ENCODE measurements at places on chromosomes 13 and 19.

DNA sequence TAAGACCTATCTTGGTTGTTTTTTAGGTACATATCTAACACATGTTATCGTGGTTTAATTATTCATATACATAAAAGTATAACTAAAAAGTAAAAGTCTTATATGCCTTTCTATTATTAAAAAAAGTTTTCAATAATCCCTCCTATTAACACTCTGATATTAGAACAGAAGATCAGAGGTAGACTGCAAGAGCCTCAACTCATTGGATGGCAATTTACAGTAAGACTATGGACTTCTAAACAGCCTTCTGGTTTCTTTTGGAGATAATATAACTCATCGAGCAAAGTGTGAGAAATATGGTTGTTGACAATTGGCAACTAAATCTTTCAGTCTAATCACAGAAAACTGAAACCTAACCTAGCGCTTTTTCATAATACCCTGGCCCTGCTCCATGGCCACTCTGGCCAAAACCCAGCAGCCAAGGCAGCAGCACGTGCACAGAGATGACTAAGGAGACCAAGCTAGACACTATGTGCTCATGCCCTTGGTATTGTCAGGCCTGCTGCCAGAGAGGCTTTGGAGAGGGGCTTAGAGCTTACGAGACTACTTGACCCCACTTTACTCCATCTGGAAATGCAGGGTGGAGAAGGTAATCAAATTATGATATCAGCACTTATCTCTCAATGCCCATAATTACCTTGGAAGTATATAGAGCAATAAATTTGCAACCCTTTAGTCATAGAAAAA, 40.6 kb upstream of the EEF1AKMT1 start:
- peak; percentile 91 for DNase-seq

GRCh38 chr19:17725422-17726078, 6.3 kb downstream of the MAP1S start:
- DNase-seq: no peak

- DNase-seq: no peak
These were observed 70.4 kb downstream of the TSHZ3 start for GRCh38 chr19:31278555-31279435.

GRCh38 chr19:45782820-45783785, 813 bp upstream of the DMPK start:
- DNase-seq: no peak

- DNase-seq: no peak
These were observed 5.8 kb downstream of the DOCK9 start for GRCh38 chr13:98972059-98972458.

GRCh38 chr13:35993686-35994085, 137.5 kb downstream of the DCLK1 start:
- DNase-seq: no peak

- DNase-seq: no peak
These were observed at the start of gene IL11 for GRCh38 chr19:55370305-55370988. Gene IL11, minus strand, starts transcription at chr19:55370463. Its CDS starts 153 bp downstream, at chr19:55370310.

DNA sequence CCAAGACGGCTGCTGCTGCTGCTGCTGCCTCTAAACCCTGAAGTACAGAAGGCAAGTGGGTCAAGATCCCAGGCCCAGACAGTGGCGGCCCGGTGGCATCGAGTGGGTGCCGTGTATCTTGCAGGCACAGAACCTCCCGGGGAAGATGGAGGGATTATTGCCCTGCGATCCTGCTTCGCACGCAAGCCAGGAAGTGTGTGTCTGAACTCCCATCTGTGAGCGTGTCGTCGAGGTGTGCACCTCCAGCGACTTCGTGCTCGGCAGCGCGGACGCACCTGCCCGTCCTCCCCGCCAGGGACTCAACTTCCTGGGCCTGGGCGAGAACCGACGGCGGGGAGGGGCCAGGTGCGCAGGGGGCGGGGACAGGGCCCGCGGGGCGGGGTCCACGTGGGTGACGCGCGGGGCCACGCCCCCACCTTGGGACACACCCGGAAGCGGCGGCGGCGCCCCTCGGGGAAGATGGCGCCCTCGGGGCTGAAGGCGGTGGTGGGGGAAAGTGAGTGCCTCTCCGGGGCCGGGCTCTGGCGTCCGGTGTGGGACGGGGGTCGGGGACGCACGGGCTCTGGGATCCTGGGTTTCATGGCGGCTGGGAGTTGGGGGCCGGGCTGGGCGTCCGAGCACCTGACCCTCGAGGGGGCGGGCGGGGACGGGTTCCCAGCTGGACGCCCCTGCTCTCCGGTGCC, at the start of gene STXBP2:
Gene STXBP2, plus strand, starts transcription at position 420 of the 683 bp plus-strand sequence. Its CDS starts 40 bp downstream, at position 460.
- no peak for DNase-seq

GRCh38 chr19:55305491-55305890, 19.6 kb downstream of the TMEM150B start:
- DNase-seq: no peak

- no peak for DNase-seq
These were observed 341.8 kb downstream of the FGF9 start for GRCh38 chr13:22012686-22013085.

DNA sequence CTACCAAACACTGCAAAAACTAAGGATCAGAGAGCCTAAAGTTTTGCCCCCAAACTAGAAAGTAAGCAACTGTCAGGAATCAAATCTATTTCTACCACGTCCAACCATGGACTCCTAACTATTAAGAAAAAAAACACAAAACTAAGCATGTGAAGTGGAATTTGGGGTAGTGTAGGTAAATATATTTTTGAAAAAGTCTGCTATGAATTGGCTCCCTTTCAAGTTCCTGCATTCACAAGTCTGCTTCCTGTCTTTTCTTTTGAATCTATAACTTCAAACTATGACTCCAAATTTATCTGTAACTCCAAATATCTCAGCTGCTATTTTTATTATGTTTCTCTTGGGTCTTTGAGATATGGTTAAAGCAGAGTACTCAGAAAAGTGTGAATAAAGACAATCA, 47.0 kb downstream of the PCDH9 start:
- no peak for DNase-seq

DNA sequence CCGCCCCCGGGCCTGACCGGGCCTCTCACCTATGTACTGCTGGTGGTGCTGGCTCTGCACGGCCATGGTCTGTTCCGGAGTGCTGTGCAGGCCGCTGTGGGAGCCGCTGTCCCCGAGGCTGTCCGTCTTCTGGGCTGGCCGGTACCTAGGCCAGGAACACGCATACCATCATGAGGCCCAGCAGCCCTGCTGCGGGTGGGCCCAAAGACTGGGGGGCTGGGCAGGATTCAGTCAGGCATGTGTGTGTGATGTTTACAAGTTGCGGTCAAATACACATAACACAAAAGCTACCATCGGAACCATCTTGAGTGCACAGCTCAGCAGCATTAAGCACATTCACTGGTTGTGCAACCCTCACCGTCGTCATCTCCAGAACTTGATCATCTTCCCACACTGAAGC, 32.2 kb upstream of the RANBP3 start:
- DNase-seq: no peak

DNA sequence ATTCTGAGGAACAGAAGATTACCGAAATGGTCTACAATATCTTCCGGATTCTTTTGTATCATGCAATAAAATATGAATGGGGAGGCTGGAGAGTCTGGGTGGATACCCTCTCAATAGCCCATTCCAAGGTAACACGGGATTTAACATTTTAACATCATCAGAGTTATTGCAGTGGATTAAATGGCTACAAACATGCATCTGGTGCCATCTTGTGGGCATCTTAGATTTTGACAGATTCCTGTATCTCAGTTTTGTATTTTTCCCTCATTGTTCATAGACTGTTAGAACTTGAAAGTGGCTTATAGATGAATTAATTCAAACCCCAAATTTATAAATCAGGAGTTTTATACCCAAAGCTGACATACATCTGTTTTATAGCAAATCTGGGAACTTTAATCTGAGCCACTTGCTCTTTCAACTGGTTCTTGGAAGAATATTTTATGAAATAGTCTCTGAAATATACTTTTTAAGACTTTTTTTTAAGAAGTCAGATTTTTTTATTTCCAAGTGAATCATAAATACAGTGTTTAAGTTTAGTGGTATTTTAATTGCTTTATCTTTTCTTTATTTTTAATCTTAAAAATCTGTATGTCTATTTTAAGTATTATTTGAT, 215.2 kb downstream of the NBEA start:
- DNase-seq: peak; percentile 31

DNA sequence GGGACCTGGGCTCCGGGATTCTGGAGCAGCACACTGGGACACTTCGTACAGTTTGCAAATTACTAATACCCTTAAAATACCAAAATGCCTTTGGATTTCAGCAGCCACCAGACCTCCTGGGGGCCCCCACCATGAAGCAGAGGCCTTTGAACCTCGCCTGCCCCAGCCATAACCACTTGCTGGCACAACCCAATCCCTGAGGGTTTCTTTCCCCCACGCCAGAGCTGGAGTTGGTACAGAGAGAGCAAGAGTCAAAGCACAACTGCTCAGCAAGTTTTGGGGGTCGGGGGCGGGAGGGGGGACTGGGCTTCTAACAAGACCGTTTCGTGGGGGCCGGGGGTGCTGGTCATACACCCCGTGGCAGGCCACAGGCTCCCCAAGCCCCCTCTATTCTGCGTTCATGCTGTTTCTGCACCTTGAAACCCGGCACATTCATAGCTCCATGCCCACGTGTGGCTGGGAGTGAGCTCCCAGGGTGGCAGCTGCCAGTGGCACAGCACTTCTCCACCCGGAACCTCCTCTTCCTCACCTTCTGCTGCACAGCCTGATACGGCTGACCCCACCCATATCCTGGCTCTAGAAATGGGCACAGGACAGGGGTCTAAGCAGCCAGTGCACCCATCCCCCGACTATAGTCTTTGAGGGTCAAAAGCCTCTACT, 17.1 kb downstream of the PLEKHF1 start:
- DNase-seq: no peak

DNA sequence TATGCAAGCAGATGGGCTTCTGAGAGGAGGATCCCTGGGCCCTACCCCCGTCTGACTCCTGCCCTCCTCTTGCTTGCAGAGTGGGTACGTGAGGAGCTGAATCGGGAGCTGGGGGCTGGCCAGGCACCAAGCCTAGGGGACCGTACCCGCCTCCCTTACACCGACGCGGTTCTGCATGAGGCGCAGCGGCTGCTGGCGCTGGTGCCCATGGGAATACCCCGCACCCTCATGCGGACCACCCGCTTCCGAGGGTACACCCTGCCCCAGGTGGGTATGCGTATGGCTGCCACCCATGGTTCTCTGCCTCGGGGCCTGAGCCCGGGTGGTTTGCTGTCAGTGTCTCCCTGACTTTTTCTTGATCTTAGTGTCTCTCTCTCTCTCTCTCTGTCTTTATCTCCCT, 10.4 kb downstream of the CYP2S1 start:
- DNase-seq: no peak

DNA sequence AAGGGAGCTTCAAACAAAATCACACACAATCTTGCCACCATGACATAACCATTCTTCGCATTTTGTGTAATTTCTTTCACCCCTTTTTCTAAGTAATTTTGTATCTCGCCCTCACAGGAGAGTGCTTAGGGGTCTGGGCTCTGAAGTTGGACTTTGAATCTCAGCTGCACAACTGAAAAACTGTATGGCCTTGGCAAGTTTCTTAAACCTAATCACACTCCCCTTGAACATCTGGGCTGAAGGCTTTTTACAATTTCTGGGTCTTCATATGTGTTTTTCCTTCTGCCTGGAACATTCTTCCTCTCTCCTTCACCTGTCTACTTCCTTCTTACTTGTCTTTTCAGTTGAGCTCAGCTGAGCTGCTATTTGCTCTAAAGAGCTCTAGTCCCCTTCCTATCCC, 24.3 kb upstream of the CPB2 start:
- DNase-seq: no peak

GRCh38 chr13:33213024-33213768, 72.4 kb downstream of the STARD13 start:
- DNase-seq: no peak

Data from fibroblast of skin of left quadriceps (primary cell).